ENCODE measurements at places on chromosomes 12 and 14.

DNA sequence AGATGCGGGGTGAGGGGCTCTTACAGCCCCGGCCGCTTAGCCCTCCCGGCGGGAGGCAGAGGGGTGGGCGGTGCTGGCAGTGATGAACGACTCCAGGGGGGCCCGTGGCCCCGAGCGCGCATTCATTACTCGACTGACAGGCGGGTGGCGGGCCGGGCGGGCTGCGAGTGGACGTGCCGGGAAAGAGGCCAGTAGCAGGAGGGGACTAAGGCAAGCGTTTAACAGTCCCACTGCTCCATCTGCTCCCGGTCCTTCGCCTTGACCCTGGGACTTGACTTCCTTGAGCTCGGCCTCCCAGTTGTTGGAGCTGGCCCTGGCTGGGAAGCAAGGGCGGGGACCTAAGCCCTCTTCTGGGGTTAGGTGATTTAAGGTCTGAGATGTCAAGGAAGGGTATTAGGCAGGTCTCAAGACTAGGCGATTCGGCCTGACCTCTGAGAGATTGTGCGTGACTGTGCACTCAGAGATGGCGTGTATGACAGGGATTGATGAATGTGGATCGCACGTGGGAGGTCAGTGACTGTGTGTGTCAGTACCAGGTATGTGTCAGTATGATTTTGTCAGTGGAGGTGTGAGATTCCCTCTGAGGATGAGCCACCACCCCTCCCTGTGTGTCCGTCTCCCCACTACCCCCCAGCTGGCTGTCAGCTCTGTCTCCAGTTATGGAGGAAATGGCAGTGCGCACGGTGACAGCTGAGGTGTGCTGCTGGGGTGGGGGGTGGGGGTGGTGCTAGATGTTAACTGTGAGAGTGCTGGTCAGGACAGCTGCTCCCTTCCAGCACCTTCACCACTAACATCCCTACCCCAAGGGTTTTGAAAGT is 3.6 kb upstream of the DNAJC22 start:
- no peak for DNase-seq

GRCh38 chr12:58588770-58589169 is 331.5 kb downstream of the LRIG3 start:
- DNase-seq = no peak

GRCh38 chr14:100857233-100857922 is 31.5 kb downstream of the MEG3 start:
- no peak for DNase-seq

GRCh38 chr12:107618106-107618505 is 67.5 kb upstream of the PWP1 start:
- no peak for DNase-seq

- no peak for DNase-seq
Measured at GRCh38 chr14:89490466-89490865, 73.4 kb upstream of the FOXN3 start.

DNA sequence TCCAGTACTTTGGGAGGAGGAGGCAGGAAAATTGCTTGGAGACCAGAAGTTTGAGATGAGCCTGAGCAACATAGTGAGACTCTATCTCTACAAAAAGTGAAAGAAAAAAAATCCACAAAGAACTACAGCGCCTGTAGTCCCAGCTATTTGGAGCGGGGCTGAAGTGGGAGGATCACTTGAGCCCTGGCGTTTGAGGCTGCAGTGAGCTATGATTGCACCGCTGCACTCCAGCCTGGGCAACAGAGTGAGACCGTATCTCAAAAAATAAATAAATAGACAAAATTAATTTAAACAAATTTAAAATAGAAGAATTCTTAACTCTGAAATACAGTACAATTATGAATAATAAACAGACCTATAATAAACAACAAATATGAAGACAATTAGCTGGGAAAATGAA is 40.9 kb downstream of the ATL1 start:
- DNase-seq = no peak

DNA sequence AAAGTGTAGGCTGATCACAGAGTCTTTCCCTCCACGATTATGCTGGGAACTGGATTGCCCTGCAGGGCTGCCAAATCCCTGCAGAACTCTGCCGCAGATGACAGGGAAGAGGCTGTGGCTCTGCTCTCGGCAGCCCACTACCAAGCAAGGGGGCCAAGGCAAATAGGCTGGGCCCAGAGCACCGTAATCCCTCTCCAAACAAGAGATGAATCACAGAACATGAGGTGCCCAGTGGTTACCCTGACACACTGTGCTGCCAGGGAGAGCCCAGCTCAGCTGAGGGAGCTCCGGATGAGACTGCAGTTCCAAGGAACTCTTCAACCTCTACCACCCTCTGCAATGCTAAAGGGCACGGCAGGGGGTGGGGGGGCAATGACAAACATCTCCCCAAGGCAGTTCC is 33.9 kb downstream of the STON2 start:
- no peak for DNase-seq

Measured in left renal pelvis (tissue), 4 donors.